Neural progenitor cell (in vitro differentiated cells): ENCODE measurements at places on chromosomes 5 and 9.

GRCh38 chr9:618478-618877 lies 223.0 kb upstream of the DMRT1 start:
- no peak for DNase-seq

DNA sequence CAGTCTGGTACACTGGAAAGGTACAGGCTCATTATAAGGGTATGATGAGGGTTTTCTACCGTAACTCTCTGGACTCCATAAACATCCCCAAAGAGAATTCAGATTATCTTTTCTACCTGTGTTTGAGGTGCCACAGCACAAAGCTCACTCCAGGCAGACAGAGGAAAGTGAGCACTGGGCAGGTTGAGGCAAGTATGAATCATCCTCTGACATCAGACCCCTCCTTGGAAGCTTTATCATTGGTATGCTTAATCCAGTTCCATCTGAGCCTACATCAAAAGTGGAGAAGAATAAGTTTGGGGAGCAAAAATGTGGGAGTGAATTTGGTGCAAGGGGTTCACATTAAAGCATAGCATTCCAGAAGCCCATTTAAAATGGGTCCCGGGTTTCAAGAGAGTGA lies 21.7 kb downstream of the C9orf152 start:
- DNase-seq, result no peak

GRCh38 chr9:110099236-110100095 lies 108.5 kb downstream of the C9orf152 start:
- DNase-seq, result no peak

- DNase-seq, result no peak
Observed at GRCh38 chr5:131381777-131382176, 117.9 kb downstream of the CDC42SE2 start.

DNA sequence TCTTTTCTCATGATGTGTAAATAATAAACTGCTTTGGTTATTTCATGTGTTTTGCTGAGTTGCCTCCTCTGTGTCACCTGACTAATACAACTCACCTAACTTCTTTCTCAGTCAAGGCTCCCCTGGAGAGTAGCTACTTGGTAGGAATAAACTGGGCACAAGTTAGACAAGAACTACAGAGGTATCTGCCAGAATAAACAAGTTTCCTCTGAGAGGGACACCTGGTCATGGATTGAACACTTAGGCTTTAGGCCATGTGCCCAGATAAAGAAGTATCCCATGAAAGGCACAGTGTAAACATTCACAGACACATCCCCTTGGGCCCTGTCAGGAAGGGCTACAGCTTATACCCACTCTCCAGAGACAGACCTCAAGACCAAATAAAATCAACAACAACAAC lies 532.5 kb downstream of the KIF4B start:
- DNase-seq, result no peak

- DNase-seq, result no peak
Observed at GRCh38 chr5:172841256-172841655, 7.2 kb downstream of the ERGIC1 start.

GRCh38 chr9:209143-209758 lies 5.4 kb upstream of the DOCK8 start:
- no peak for DNase-seq

- no peak for DNase-seq
Observed at GRCh38 chr9:111030492-111030891, 7.8 kb downstream of the LPAR1 start.

DNA sequence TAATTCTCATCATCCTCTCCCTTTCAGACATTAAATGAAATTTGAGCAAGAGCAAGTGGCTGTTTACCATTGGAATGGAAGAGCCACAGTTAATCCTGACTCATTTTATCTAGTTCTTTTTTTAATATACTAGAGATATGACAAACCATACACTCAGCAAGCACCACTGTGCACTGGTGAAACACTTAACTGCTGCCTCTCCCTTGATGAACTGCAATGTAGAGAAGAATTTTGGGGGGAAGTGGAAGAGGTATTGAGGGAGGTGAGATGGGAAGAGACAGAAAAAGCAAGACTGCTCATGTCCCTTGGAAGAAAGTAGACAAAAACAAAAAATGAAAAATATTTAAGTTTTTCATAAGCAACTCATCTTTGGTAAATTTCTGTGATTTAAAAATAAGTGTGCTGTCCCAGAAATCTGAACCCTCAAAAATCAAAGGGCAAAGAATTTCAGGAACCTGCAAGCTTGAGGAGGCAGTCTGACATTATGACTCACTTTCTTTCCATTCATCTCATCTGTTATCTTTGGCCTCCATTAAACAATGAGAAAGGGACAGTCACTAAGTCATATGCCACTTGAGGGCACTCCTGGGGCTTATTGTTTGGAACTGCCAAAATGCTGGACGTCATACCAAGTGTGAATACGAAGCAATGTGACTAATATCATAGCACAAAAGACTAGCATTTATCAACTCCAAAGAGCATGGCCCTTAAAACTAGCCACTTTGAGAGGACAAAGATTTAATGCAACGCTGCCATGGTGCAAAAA lies 566.8 kb upstream of the DMAC1 start:
- DNase-seq, result no peak

- no peak for DNase-seq
Observed at GRCh38 chr5:180568914-180569313, 22.4 kb downstream of the SCGB3A1 start.

- DNase-seq, result no peak
Observed at GRCh38 chr5:103902893-103903292, 340.3 kb upstream of the NUDT12 start.

DNA sequence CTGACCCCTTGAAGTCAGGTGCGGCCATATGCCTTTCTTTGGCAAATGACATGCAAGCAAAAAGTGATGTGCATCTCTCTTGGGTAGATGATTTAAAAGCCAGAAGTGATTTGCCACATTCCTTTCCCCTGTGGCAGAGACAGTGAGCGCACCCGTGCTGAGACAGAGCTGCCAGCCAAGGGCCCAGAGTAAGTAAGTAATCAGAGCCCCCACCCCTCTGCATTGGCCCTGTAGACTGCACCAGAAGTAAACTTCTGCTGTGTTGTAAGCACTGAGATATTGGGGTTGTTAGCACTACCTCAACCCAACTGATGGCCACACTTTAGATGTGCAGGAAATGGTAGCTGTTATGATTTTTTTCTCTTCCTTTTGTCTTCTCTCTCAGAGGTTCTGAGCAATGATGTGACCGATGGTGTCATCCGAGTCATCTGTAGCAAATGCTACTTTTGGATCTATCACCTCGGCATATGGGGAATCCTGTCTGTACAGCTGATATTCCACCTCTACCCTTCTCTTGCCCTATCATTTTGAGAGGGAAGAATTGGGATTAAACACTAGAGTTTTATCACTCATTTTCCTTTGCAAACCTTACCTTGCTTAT lies 58.0 kb downstream of the DOCK2 start:
- no peak for DNase-seq

DNA sequence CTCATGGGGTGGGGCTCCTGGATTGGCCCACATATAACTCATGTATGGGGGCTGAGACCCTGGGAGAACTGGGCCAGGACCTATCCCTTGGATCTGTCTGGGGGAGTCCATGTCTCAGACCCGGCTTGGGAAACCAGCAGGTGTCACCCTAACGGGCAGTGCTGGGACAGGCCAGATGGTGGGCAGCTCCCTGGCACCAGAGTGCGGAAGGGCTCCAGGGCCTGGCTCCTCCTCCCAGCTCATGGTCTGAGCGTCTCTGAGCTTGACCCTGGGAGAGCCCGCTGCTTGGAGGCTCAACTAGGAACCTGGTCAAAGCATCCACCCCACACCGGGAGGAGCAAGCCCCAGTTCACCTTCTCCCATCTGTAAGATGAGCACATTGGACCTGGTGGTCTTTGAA lies 15.5 kb upstream of the NCS1 start:
- DNase-seq, result no peak

DNA sequence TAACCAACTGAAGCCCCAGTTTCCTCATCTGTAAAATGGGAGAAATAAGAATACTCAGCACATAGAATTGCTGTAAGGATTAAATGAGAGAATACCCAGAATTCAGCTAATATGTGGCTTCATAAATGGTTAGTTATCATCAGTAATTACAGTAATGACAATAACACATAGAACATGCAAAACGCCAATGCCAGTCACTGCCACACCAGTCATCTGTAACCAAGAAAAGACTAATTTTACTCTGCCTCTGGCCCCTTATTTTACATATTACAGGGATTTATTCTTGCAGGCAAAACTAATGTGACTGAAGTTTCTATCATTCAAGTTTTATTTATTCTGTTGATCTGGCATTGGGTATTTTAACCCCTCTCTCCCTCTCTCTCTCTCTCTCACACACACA lies 46.5 kb downstream of the EBF1 start:
- DNase-seq, result no peak

GRCh38 chr9:118946669-118947068 lies 422.6 kb downstream of the BRINP1 start:
- DNase-seq, result no peak
